ENCODE measurements at places on chromosomes 4 and X. TPM values are rescaled to one million over a fixed set of nuclear protein-coding genes. Genes with fewer than 3 reads are reported as not detected.

DNA sequence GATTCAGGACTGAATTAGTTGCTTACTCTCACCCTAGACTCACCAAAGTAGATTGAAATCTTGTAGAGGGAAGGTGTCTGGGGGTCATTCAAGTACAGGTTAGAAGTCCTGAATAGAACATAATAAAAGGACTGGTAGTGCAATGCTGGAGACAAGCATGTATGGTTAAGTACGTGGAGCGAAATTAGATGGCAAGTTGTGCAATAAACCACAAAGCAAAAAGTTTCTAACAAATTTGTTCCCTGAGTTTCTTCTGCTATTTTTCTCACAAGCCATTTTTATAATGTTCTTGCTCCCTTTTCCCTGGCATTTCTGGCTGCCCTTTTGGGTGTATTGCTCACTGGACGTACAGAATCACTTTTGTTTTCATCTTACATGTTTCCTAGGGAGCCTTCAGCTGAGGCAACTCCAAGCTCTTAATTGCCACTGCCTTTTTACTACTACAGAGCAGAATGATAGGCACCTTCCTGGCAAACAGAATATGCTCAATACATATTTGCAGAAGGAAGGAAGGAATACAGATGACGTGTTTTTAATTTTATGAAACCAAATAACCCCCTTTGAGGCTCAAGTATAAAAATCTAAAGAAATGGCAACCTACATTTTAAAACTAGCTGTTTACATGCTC, 23.4 kb downstream of the LANCL3 start:
- no peaks in the 10 kb centered on the region for H3K4me1 ChIP-seq
- H3K27ac ChIP-seq = no peak overlapping the region
- no peaks in the 10 kb centered on the region for H3K36me3 ChIP-seq
- no peak for DNase-seq

DNA sequence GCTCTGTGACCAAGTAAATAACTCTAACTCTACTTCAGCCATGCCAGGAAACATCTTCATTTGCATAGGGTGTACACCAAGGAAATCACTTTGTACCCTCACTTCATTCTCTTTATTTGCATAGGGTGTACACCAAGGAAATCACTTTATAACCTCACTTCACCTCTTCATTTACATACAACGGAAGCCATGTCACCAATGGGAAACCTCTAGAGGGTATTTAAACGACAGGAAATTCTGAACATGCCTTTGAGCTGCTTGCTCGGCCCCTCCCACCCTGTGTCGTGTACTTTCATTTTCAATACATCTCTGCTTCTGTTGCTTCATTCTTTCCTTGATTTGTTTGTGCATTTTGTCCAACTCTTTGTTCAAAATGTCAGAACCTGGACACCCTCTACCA, 848.1 kb upstream of the FRG1 start:
- no peak overlapping the region for H3K4me3 ChIP-seq
- no peaks in the 10 kb centered on the region for H3K4me1 ChIP-seq
- no peaks in the 10 kb centered on the region for H3K27me3 ChIP-seq
- no peaks in the 10 kb centered on the region for H3K36me3 ChIP-seq

DNA sequence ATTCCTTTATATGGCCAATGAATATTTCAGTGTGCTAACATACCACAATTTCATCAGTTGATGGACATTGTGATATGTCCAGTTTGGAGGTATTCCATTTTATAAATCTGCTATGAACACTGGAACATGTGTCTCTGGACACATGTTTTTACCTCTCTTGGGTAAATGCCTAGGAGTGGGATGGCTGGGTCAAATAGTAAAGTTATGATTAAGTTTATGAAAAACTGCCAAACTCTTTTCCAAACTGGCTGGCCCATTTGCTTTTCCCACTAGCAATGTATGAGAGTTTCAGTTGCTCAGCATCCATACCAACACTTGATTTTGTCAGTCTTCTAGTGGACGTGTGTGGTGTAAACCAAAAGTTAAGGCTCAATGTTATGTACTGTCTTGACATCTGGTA, 40.5 kb downstream of the CEP44 start:
- H3K4me1 ChIP-seq = no peaks in the 10 kb centered on the region
- H3K4me3 ChIP-seq = no peak overlapping the region
- H3K27ac ChIP-seq = no peak overlapping the region
- no peak for DNase-seq
- H3K36me3 ChIP-seq = no peaks in the 10 kb centered on the region

SSX2B gene
- not detected for total RNA-seq

NELFA gene
- 8.3 TPM for total RNA-seq

S100G gene
- not detected for total RNA-seq
